Osteocyte (in vitro differentiated cells): ENCODE measurements at places on chromosomes 3 and 15. TPM values are rescaled to one million over a fixed set of nuclear protein-coding genes. Genes with fewer than 3 reads are reported as not detected.

GRCh38 chr15:74620636-74621545, 5.3 kb downstream of the CLK3 start:
- peaks cover 20% of the 10 kb centered on the region for H3K4me1 ChIP-seq
- H3K27ac ChIP-seq: no peak overlapping the region

- no peak for DNase-seq
- H3K4me1 ChIP-seq: no peaks in the 10 kb centered on the region
- no peak overlapping the region for H3K4me3 ChIP-seq
- no peaks in the 10 kb centered on the region for H3K36me3 ChIP-seq
- H3K27me3 ChIP-seq: peaks cover 25% of the 10 kb centered on the region
These were observed 278.3 kb downstream of the FGF12 start for GRCh38 chr3:192449036-192449435.

Gene SEMA3B
- 5.5 and 8.1 TPM in 2 replicates for total RNA-seq

- H3K4me3 ChIP-seq: no peak overlapping the region
- no peaks in the 10 kb centered on the region for H3K27me3 ChIP-seq
- H3K36me3 ChIP-seq: no peaks in the 10 kb centered on the region
- peak overlapping the region; percentile 90 for H3K27ac ChIP-seq
These were observed 181.4 kb downstream of the GAP43 start for GRCh38 chr3:115804713-115805119.

Gene FEZF2
- not detected in 2 replicates for total RNA-seq

DNA sequence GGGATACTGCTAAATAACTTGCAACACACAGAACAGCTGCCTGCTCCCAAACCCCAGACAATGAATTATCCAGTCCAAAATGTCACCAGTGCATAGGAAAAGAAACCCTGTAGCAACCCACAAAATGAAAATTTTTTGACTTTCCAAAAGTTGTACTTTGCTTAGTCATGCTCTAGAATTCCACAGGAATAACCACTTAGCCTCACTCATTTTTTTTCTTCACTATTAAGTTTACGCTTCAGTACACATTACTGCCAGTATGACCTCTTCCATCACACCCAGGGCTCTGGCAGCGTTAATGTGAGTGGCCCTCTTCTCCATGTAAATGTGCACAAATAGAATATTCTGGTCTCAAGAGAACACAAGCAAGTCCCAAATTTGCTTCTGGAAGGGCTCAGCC, 259.8 kb downstream of the MAGI1 start:
- no peaks in the 10 kb centered on the region for H3K27me3 ChIP-seq
- peaks cover 21% of the 10 kb centered on the region for H3K4me1 ChIP-seq
- no peak overlapping the region for H3K4me3 ChIP-seq
- no peak overlapping the region for H3K27ac ChIP-seq

DNA sequence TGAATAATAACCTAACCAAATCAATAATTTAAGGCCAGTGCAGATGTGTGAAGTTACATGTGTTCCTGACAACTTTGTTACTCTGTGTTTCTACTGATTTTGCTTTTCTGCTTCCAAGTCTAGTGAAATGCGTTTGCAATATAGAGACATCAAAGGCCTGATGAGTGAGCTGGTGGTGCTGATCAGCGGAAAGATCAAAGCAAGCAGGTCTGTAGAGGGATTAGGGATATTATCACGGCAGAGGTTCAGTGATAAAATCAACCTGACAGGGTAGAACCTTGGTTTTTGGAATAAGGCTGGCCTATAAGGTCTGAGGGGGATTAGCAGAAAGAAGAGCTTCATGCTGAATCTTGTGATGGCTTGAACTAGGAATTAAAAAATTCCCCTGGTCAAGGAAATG, 111.7 kb downstream of the EDEM1 start:
- no peaks in the 10 kb centered on the region for H3K27me3 ChIP-seq
- H3K27ac ChIP-seq: no peak overlapping the region
- DNase-seq: no peak
- H3K4me1 ChIP-seq: no peaks in the 10 kb centered on the region
- no peak overlapping the region for H3K4me3 ChIP-seq

Gene LTK
- 0.50 and 0.91 TPM in 2 replicates for total RNA-seq

DNA sequence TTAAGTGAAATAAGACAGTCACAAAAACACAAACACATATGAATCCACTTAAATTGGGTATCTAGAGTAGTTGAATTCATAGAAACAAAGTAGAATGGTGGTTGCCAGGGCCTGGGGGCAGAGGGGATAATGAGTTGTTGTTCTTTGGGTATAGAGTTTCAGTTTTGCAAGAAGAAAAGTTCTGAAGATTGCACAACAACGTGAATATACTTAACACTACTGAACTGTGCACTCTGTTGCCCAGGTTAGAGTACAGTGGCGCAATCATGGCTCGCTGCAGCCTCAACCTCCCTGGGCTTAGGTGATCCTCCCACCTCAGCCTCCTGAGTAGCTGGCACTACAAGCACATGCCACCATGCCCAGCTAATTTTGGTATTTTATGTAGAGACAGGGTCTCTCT, 14.9 kb downstream of the GRAMD2A start:
- no peak for DNase-seq
- H3K4me3 ChIP-seq: no peak overlapping the region
- H3K36me3 ChIP-seq: no peaks in the 10 kb centered on the region

DNA sequence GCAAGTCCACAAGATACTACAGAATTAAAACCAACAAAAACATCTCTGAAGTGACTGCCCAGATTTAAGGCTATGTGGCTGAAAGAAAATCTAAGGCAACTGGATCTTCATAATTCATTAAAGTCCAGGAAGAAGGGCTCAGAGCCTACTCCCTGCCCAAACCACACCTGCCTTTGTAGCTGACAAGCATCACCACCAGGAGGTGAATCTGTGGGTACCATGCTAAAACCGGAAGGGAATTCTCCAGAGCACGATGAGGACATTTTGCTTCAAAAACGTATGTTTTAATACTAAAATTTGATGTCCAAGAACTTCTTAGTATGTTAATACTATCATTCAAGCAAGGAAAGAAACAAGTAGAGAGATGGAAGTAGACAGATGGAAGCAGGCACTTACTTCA, 495.9 kb upstream of the NECTIN3 start:
- no peak for DNase-seq
- H3K27ac ChIP-seq: peak overlapping the region; percentile 41
- peaks cover 39% of the 10 kb centered on the region for H3K4me1 ChIP-seq
- H3K27me3 ChIP-seq: no peaks in the 10 kb centered on the region
- no peaks in the 10 kb centered on the region for H3K36me3 ChIP-seq

DNA sequence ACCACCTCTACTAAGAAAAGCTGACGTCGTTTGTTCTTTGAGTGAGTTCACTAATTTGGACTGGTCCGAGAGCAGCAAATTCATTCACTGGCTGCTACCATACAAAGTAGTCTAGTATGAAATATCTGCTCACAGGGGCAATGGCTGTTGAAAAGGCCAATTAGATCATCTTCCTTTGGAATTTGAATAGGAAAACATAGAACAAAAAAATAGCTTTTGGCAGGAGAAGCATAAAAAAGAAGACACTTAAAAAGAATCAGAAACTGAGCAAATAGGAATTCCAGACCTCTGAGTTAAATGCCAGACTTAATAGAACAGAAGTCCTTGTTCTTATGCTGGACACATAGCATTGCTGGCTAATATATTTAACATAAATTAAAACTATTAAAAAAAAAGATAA, 159.3 kb downstream of the IL1RAP start:
- no peaks in the 10 kb centered on the region for H3K36me3 ChIP-seq
- peak overlapping the region; percentile 62 for H3K27ac ChIP-seq
- DNase-seq: no peak
- H3K4me3 ChIP-seq: peak overlapping the region; percentile 1

Gene CLDN1
- total RNA-seq: 41.4 and 43.8 TPM in 2 replicates

GRCh38 chr3:186225603-186226002, 116.7 kb upstream of the ETV5 start:
- H3K27ac ChIP-seq: no peak overlapping the region
- no peaks in the 10 kb centered on the region for H3K4me1 ChIP-seq

DNA sequence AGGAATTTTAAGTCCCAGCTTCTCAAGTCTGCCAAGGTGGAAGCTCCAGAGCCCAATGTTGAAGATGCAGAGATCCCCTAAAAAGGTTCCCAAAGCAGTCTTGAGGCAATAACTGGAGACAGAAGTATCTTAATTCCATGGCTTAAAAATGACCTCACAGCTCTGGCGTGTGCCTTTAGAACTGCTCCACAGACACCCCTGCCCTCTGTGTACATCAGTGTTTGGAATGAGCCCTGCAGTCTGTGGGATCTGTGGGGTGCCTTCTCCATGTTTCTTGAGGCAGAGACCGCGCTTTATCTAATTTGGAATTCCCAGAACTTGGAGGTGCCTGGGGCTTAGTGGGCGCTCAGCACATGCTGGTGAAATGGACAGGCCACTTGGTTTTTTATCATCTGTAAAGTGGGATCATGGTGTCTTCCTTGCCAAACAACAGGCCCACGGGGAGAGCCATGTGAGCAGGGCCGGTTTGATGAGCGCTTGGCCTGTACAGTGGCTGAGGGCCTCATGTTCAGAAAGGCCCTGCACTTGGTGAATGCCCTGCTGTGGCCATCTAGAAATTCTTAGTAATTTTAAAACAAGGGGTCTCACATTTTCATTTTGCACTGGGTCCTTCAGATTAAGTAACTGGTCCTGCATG, 7.1 kb downstream of the ITGA11 start:
- peak overlapping the region; percentile 22 for H3K4me3 ChIP-seq
- H3K4me1 ChIP-seq: peaks cover 99% of the 10 kb centered on the region
- peaks cover 62% of the 10 kb centered on the region for H3K36me3 ChIP-seq
- peak overlapping the region; percentile 93 for H3K27ac ChIP-seq
- no peak for DNase-seq
- H3K27me3 ChIP-seq: no peaks in the 10 kb centered on the region

GRCh38 chr15:64930778-64931371, 19.2 kb downstream of the ANKDD1A start:
- H3K4me1 ChIP-seq: peaks cover 11% of the 10 kb centered on the region
- no peak overlapping the region for H3K27ac ChIP-seq
- H3K4me3 ChIP-seq: no peak overlapping the region

GRCh38 chr3:186259612-186260383, 102.2 kb downstream of the DGKG start:
- peak; percentile 87 for DNase-seq
- H3K36me3 ChIP-seq: no peaks in the 10 kb centered on the region
- no peak overlapping the region for H3K4me3 ChIP-seq
- no peak overlapping the region for H3K27ac ChIP-seq
- peaks cover 8% of the 10 kb centered on the region for H3K4me1 ChIP-seq
- peaks cover 19% of the 10 kb centered on the region for H3K27me3 ChIP-seq

Gene STRIT1
- total RNA-seq: not detected in 2 replicates

Gene TRIM42
- not detected in 2 replicates for total RNA-seq
